Left kidney (tissue), 8 donors: ENCODE measurements at places on chromosomes 4 and X. TPM values are rescaled to one million over a fixed set of nuclear protein-coding genes. Genes with fewer than 3 reads are reported as not detected.
A peak's percentile ranks its signal among the peaks of the same experiment; 100 is the strongest.

- DNase-seq: peak; percentile 33
Measured at GRCh38 chr4:16544251-16544721, 318.0 kb upstream of the TAPT1 start.

DNA sequence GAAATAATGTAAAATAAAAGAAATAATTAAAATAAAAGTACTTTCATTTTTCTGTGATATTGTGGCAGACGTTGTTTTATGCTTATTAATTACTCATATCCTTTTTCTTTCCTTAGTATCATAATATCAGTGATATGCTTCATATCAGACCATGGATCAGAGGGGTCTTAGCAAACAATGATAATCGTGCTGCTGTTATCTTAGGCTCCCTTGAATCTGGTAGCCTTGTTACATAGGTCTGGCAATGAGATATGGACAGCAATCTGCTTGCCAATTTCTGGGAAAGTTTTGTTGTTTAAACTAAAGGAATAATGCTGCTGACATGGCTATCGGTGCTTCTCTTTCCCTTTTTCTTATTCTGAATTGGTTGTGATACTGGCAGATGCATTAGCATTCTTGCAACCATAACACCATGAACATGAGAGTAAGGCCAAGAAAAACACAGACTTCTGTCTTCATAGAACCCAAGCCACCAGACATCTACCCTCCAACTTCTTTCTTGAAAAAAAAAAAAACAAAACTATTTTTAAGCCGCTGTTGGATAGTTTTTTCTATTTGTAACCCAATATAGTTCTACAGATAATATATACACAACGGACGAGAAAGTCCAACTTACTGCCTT is 16.4 kb downstream of the EPHA5 start:
- no peak for DNase-seq

GRCh38 chr4:116899561-116899960 is 185.8 kb downstream of the TRAM1L1 start:
- DNase-seq: no peak

GRCh38 chr4:97498875-97499274 is 644.4 kb downstream of the STPG2 start:
- no peak for DNase-seq

- DNase-seq: no peak
Measured at GRCh38 chr4:20684852-20685763, 15.2 kb upstream of the PACRGL start.

DNA sequence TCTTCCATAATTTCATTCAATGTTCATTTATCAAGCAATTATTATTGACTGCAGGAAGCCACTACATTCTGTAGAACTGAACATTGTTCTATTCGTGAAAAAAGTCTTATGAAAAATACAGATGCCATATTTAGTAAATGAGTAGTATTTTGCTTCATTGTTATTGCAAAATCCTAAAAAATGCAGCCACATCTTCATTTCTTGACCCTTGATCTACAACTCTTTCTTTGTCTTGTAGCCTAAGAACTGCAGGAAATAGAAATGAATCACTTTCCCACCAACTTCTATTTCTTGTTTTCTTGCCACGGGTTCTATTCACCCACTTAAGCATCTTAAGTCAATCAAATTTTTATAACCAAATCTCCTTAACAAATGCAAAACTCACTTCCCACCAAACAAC is 63.3 kb downstream of the KCNIP4 start:
- no peak for DNase-seq

DNA sequence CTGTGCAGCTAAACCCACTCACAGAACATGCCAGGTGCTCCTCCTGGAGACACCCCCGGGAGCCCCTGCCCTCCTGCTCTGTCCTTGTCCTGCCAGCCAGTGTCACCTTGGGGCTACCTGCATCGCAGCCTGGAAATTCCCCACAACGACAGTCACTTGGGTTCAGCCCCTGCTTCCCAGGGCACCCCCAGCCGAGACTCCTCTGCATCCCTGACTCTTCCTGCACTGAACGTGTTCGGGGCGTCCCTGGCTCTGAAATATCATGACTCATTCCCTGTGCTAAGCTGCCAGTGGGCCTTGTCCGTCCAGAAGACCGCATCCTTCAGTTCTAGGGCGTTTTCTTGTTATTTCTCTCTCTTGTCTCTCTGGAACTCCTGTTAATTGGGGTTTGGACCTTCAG is 5.8 kb downstream of the CFAP99 start:
- no peak for DNase-seq

Gene ZFP92
- 0.80 TPM for polyA plus RNA-seq

Gene FAAH2
- 15.2 TPM for polyA plus RNA-seq

Gene AREG
- polyA plus RNA-seq: 0.25 TPM

Gene CDKL5
- polyA plus RNA-seq: 14.8 TPM
